NCI-H82 (cell line): ENCODE measurements at places on chromosomes 2 and 18.

- DNase-seq = no peak
Observed at GRCh38 chr2:32061430-32061829, 1.9 kb upstream of the SPAST start.

- DNase-seq = no peak
Observed at GRCh38 chr2:108707300-108707699, 12.0 kb upstream of the RANBP2 start.

DNA sequence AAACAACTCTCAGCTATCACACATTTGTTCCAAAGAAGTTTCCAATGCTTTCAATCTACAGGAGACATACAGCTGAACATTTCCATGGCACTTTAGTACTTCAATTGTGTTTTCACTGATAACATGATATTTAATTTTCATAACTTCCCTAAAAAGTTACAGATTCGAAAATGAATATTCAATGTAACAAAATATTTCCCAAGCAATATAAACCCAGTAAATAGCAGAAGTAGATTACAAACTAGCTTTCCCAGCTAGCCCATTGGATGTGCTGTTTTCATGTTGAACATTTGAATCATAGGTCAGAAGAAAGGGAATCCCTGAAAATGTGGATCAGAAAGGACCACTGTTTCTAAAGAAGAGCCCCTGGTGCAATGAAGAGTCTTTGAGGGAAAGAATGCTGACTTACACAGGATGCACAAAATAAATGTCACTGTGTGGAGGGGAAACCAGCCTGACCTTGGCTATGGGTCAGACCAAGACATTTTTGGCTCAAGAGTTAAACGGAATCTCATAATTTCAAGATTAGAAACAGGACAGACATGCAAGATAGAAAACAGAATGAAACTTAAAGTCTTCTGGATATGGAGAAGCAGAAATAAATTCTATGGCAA lies 22.5 kb downstream of the CYTIP start:
- no peak for DNase-seq

- DNase-seq = no peak
Observed at GRCh38 chr2:42804891-42805290, 12.5 kb upstream of the HAAO start.

- DNase-seq = no peak
Observed at GRCh38 chr18:13599031-13599430, 127.3 kb downstream of the FAM210A start.

DNA sequence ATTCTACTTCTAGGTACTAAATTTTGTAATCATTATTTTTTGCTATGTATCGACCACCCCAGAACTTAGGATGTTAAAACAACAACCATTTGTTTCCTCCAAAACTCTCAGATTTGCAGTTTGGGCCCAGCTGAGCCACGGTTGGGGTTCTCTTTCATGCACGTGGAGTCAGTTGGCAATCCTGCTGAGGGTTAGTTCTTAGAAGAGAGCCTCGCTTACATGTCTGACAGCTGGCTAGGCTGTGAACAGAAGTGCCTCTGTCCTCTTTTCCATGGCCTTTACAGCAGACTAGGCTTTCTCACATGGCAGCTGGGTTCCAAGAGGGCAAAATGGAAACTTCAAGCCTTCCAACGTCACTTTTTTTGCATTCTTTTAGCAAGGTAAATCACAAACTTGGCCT lies 9.3 kb upstream of the RGPD4 start:
- DNase-seq = no peak

GRCh38 chr2:191399601-191400000 lies 154.4 kb downstream of the MYO1B start:
- no peak for DNase-seq

GRCh38 chr2:32012872-32013271 lies 2.1 kb upstream of the MEMO1 start:
- no peak for DNase-seq

GRCh38 chr2:176637486-176638166 lies 368.4 kb downstream of the MTX2 start:
- DNase-seq = peak; percentile 54

- DNase-seq = no peak
Observed at GRCh38 chr2:238403632-238404405, 22.9 kb upstream of the ASB1 start.

GRCh38 chr2:67625178-67625577 lies 228.0 kb downstream of the ETAA1 start:
- DNase-seq = no peak

DNA sequence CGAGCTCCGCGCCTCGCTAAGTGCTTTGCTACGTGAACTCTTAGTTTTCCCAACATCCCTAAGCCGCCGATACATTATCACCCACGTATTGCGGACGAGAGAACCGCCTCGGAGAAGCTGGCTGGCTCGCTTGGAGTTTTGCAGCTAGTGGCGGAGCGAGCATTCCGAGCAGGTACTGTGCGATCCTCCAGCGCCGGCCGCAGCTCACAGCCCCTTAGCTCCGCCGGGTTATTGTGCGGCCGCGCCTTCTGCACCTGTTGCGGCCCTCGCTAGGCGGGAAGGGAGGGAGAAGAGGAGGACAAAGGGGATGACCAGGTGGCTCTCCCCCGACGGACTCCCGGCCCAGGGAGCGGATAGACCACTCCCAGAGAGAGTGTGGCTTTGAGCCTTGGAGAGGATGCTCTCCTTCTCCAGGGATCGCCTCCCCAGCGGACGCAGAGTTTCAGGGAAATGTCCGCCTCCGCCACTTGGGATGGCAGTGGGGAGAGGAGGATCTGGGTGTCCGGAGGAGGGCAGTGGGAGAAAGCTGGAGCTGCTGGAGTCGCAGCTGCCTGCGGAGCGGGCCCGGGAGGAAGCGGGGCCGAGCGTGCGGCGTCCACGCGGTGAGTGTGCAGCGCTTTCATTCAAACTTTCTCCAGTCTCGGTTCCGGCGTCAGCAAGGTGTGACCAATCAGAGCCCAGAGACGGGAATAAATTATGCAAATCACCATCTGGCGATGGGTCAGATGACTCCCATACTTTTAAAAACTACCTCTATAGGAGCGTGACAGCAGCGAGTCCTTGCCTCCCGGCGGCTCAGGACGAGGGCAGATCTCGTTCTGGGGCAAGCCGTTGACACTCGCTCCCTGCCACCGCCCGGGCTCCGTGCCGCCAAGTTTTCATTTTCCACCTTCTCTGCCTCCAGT lies at the start of gene LIPG:
Gene LIPG, plus strand, starts transcription at position 769 of the 905 bp plus-strand sequence. CDS start 252 bp downstream, outside the sequence.
- peak; percentile 83 for DNase-seq

DNA sequence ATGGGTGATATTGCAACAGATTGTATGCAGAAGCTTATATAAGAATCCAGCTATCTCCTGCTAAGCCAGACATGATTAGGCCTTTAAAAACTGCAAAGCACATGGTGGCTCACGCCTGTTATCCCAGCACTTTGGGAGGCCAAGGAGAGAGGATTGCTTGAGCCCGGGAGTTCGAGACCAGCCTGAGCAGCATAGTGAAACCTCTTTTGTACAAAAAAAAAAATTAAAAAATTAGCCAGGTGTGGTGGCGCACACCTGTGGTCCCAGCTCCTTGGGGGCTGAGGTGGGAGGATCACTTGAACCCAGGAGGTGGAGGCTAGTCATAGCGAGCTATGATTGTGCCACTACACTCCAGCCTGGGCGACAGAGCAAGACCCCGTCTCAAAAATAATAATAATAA lies 204.6 kb downstream of the TNS1 start:
- DNase-seq = no peak

- DNase-seq = peak; percentile 97
Observed at GRCh38 chr2:48450936-48451602, 78.9 kb upstream of the STON1 start.

GRCh38 chr2:85854166-85854509 lies 34.7 kb downstream of the ST3GAL5 start:
- no peak for DNase-seq

DNA sequence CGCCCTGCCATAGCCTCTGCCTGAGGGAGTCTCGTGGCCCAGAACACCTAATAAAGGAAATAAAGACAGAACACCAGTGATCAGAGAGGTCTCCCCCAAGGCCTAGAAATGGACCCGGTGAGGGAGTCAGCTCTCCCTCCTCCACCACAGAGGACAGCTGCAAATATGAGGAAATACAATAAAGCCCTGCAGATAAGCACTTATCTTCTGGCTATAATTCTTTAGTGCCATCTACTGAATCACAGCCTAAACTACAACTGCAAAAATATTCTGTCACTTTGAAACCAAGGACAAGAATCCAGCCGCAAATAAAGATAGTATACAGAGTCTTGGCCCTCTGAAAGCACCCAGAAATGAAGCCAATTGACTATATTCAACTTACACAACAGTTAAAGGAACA lies 42.4 kb upstream of the TACR1 start:
- peak; percentile 35 for DNase-seq

- no peak for DNase-seq
Observed at GRCh38 chr2:14016289-14016955, 616.1 kb upstream of the LRATD1 start.

GRCh38 chr18:45896991-45897390 lies 70.1 kb downstream of the EPG5 start:
- no peak for DNase-seq

GRCh38 chr2:54062401-54062800 lies 53.0 kb upstream of the ACYP2 start:
- no peak for DNase-seq

- no peak for DNase-seq
Observed at GRCh38 chr2:142892715-142893114, 15.3 kb downstream of the KYNU start.

GRCh38 chr2:112003576-112004252 lies 51.4 kb upstream of the TMEM87B start:
- DNase-seq = no peak

- no peak for DNase-seq
Observed at GRCh38 chr2:37812414-37812813, 112.7 kb upstream of the RMDN2 start.

DNA sequence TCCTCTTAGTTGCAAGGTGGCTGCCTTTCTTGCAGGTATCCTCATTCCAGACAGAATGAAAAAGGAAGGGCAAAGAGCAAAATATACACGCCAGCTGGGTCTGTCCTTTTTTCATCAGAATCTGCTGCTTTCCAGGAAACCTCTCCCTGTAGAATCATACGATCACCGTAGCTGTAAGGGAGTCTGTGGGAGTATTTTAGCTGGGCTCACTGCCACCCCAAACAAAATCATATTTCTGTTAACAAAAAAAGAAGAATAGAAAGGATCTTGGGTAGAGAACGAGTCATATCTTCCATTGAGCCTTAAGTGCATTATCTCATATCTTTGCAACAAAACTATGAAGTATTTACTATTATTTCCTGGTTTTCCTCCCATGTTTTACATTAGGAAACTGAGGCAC lies 15.0 kb upstream of the TANC1 start:
- DNase-seq = no peak

GRCh38 chr2:51516667-51517066 lies 484.7 kb upstream of the NRXN1 start:
- no peak for DNase-seq

DNA sequence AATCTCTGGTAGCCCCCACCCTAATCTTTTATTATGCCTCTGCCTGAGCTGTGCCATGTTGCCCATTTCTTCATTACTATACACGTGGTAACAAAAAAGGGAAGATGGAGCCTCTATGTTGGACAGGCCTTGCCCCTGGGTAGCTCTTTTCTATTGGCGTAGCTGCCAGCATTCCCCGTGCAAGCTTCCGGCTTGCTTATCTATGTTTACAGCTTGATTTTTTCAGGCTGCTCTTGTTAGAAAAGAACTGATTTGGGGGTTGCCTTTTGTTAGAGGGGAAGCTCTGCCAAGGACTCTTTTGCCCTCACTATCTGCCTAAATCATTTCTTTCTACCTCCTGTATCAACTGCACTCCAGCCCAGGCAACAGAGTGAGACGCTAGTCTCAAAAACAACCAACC lies 45.5 kb upstream of the ZSWIM2 start:
- no peak for DNase-seq

DNA sequence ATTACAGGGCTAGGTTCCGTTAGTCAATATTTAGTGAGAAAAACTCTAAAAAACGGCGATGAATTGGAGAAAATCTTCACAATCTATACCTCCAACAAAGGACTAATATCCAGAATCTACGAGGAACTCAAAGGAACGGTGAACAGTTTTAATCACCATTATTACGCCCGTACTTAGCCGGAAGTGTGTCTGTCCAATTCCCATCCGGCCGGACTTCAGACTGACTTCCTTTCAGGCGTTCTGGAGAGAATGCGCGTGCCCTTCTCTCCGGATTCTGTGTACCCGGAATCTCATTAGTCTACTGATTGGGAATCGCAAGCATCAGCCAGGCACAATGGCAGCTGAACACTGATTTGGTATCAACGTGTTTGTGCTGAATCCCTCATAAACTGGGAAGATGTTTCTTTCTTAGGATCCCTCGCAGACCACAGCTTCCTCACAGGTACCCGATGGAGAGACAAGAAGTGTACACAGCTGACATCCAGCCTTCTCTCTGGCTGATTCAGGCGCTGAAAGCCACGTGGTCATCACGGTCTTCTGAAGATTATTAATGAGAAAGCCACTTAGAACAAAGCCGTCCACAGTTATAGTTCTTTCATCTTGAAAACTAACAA lies 239.9 kb downstream of the ZNF516 start:
- no peak for DNase-seq

DNA sequence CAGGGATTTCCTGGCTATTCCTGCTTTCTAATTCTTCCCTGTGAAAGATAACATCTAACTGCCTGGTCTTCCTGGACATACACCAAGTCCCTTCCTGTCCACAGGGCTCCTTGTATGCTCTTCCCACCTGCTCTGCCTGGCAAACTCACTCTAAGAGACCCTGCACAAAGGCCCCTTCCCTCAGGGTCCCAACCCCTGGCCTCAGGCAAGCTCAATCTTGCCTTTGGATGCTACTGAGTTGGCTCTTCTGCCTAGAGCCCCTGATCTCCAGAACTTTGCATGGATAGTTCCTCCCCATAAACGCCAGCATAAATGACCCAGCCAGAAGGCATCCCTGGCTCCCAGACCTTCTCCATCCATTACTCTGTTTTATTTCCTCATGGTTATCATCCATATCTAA lies 98.3 kb upstream of the OTOS start:
- DNase-seq = no peak

GRCh38 chr2:101630224-101630949 lies 67.1 kb upstream of the MAP4K4 start:
- no peak for DNase-seq

DNA sequence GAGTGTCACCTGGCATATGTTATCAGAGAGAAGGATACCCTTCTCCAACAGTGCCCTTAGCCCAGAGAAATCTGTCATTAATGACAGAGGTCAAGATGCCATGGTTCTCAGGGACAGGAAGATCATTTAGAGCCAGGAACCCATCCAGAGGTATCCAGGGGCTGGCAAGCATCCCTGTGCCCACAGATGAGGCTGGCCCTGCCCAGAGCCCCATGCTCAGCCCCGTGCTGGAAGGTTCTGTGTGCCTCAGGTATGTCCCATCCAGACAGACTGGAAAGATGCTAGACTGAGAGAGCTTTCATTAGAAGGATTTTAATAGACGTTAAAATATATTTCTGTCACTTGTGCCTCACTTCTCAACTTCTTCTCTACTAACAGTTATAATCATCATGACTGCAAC lies 8.2 kb upstream of the TUBB6 start:
- no peak for DNase-seq
